Stimulated activated CD4-positive, alpha-beta T cell treated with anti-CD3 and anti-CD28 coated beads, Interleukin-1b, Interleukin-23, amount 100 ng/mL, for 4 hours (primary cell): ENCODE measurements at places on chromosomes 5 and 9.

DNA sequence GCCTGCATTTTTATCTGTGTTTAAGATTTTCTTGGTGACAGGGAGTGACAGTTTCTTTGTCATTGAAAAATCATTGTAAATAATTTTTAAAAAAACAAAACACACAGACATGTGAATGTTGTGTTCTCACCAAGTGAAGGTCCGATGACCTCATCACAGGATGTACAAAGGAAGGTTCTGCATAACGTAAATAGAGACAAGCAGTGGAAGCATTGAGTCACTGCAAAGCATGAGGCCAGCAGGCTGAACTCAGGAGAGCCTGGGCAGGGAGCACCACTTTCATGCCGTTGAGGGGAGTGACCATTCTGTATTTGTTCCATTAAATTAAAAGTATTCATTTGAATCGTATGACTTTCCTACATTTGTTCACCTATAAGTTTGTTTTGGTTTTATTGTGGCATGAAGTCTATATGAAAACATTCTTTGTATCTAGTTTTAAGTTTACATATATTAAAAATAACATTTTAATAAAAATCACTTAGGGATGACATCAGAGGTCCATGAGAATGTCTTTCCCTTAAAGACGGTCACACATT, 70.4 kb upstream of the TLE1 start:
- DNase-seq, result no peak

GRCh38 chr5:87340716-87341115, 72.0 kb downstream of the CCNH start:
- no peak for DNase-seq

GRCh38 chr9:83299571-83299970, 236.6 kb upstream of the RASEF start:
- no peak for DNase-seq

GRCh38 chr5:73764586-73764985, 138.6 kb downstream of the ARHGEF28 start:
- DNase-seq, result no peak

DNA sequence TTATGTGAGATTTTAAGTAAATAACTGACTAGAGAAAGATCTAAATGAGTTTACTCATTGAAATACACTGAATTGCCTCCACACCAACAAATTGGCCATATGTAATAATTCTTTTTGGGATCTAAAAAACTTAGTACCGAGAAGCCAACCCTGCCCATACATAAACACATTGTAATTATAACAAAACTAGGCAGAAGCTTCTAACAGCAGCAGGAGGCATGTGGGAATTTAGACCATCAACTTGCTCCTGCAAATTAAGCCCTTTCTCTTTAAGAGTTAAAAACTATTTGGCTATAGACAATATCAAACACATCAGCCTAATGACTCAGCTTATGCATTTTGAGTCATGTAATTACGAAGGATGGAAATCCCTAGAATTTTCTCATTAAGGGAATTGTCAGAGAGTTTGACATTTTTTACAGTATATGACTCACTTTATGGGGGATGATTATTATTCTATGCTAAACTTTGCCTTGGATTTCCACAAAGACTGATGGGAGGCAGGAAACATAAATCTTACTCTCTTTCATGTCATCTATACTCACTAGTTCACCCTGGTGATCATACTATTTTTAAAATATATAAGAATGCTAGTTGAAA, 1.0 kb downstream of the IL7R start:
- no peak for DNase-seq
